NCI-H187 treated with DMSO at 0.1 percent for 48 hours (cell line): ENCODE measurements at places on chromosomes 2 and 18.

- no peak for DNase-seq
Measured at GRCh38 chr2:170155723-170156253, 22.2 kb upstream of the MYO3B start.

DNA sequence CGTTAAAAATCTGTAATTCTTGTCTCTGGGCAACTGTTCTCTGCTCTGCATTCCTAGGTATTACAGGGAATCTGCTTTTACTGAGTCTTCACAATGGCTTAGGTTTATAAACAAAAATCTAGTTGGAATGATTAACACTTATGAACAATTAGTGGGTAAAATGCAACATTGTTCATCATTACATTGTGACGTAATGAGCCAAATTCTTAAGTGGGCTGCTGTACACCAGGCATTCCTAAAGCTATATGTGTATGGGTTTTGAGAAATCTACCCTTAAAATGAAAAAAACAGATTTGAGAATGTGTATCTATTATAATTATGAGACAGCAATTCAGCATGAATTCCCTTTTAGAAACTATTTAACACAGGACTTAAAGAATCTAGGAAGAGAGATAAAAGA lies 41.5 kb upstream of the ERBB4 start:
- DNase-seq, result no peak

GRCh38 chr2:200693836-200694470 lies 108.1 kb downstream of the AOX1 start:
- no peak for DNase-seq

DNA sequence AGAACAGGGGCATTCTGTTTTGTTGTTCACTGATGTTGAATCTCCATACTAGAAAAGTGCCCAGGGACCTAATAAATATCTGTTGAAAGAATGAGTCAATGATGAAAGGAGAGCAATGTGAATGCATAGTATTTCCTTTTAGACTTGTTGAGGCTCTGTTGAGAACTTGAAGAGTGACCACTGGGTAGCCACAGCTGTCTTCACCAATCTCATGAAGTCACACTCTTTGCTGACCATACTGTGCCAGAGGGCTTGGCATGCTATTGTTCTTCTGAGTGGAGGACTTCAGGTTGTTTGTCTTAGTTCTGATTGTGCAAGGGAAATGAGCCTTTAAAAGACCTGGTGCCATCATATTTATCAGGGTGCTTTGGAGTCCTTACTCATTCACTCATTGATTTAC lies 41.6 kb upstream of the NT5C1B start:
- DNase-seq, result no peak

DNA sequence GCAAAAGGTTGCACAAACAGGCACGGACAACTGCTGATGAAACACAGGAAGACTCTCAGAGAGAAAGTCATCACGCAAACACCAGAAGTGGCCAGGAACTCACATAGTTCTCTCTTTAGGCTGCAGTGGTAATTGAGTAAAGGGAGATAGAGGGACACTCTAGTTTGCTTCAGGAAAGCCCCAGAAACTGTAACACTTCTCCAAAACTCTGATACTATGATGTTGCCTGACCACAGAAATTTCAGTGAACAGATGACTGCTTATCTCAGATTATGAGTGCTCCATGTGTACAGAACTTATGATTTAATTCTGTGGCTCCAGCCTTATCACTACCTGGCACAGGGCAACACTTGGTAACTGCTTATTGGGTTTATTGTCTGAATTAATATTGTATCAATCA lies 311.5 kb upstream of the GYPC start:
- DNase-seq, result no peak

DNA sequence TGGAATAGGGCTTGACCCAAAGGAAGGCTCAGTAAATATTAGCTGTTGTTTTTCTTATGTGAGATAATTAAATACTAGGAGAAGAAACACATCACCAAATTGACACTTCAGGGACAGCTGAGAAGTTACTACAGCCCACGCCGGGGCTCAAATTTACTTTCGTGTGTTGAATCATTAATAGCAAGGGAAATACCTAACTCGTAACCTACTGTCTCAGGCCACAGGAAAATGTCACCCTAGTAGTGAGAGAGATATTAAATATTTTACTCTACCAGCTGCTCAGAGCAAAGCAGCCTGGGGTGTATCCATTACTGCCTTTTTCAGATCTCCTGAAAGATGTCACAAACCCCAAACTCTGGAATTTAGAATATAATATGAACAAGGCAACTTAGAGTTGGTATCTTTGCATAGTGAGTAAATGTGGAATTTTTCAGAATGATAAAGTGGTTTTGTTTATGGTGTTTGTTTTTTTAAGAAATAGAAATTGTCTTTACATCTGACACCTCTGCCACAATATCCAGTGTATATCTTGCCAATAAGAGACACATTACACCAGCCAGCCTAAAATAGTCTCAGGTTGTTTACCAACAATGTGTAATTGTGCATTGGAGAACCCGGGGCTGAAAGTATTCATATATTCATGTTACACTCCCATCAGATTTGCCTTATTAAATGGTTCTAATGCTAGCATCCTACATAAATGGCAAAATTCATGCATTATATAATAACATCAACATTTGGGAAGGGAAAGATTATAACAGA lies 48.4 kb downstream of the ATP8B1 start:
- DNase-seq, result no peak

DNA sequence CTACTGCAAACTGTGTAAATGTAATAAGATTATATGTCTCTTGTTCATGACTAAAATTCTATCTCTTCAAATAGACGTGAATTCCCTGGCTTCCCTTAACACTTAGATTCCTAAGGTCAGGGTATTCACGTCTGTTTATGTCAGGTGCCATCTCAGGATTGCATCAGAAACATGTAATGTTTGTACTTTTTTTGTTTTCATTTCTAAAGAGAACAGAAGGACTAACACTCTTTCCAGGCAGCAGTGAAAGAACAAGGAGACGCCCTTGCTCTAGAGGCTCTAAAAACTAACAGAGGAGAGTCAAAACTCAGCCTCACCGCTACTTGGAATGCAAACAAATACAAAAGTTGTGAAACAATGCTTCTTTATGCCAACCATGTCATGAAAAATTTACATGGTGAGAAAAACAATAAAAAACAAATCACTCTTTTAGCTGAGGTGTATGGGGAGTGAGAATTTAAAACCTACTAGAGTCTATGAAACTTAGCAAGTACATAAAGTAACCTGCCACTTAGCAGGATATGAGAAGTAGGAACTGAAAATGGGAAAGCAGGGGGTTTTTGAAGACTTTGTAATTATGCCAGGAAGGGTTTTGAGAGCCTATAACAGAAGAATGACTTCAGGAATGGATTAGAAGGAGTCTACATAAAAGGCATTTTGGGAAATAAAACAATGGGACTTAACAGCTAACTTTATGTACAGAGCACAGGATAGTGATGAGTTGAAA lies 522.7 kb downstream of the THSD7B start:
- no peak for DNase-seq

- DNase-seq, result no peak
Measured at GRCh38 chr2:197914778-197915177, 110.4 kb downstream of the PLCL1 start.

- DNase-seq, result no peak
Measured at GRCh38 chr2:229350117-229350805, 79.2 kb upstream of the PID1 start.

DNA sequence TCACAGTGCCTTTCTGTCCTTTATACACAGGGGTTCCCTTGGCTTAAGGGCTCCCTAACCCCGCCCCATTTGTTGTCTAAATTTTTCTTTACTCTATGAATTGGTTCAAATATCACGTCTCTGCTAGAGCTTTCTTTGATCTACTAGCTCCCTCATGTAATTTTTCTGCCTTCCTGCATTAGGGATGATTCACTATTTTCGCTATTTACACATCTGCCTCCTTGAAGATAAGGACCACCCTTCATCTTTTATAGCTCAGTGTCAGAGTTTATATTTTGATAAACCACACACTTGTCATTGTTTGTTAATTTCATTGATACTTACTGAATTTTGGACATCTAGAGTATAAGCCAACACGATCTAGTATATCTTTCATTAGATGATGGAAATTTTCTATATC lies 169.2 kb downstream of the LPIN1 start:
- DNase-seq, result no peak

GRCh38 chr2:179764710-179765109 lies 96.7 kb downstream of the ZNF385B start:
- DNase-seq, result no peak

DNA sequence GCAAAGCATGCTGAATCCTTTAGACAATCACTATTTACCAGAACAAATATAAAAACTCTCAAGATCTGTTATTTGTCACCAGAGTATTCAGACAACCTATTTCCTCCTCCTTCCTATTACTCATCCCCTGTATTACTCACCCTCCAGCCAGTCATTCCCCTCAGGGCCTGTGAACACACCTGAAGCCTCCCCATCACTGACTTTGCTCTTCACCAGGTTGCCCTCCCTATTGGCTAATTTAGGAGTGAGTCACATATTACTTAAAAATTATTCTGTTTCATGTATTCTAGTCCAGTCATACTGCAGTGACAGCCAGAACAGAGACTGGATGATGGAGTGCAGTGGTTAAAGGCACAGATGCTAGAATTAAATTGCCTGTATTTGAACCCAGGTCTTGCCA lies 3.7 kb upstream of the ATG16L1 start:
- DNase-seq, result no peak

GRCh38 chr2:25561136-25561850 lies 112.1 kb downstream of the DTNB start:
- DNase-seq, result no peak

GRCh38 chr2:96556441-96557330 lies 20.1 kb downstream of the ARID5A start:
- DNase-seq, result no peak

- no peak for DNase-seq
Measured at GRCh38 chr2:232781765-232782164, 5.4 kb upstream of the KCNJ13 start.

DNA sequence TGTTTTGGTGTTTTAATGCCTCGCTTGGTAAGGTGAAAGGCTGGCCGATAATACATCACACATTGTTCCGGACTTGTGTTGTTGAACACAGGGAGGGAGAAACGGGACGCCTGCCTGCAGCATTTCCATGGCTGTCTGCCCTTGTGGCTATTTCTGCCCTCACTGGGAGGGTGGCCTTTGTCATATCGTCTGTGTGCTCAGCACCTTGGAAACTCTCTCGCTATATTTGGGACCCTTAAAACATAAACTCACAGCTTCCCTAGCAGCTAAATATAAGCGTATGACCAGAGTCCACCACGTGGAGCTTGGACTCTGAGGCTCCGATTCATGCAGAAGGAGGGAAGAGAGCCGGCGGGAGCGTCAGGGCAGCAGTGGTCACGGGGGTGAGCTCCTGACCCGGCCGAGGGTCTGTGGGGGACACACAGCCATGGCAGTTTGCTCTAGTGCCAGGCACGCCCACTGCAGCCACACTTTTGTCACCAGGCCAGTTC lies 111.7 kb downstream of the SH3BP4 start:
- DNase-seq, result no peak

GRCh38 chr2:36371070-36371874 lies 15.7 kb downstream of the CRIM1 start:
- DNase-seq, result no peak
